ENCODE measurements at places on chromosomes 12 and 14.

- no peak for DNase-seq
Measured at GRCh38 chr12:638953-639557, 24.2 kb downstream of the NINJ2 start.

- DNase-seq, result no peak
Measured at GRCh38 chr12:9033265-9033887, 44.0 kb downstream of the KLRG1 start.

DNA sequence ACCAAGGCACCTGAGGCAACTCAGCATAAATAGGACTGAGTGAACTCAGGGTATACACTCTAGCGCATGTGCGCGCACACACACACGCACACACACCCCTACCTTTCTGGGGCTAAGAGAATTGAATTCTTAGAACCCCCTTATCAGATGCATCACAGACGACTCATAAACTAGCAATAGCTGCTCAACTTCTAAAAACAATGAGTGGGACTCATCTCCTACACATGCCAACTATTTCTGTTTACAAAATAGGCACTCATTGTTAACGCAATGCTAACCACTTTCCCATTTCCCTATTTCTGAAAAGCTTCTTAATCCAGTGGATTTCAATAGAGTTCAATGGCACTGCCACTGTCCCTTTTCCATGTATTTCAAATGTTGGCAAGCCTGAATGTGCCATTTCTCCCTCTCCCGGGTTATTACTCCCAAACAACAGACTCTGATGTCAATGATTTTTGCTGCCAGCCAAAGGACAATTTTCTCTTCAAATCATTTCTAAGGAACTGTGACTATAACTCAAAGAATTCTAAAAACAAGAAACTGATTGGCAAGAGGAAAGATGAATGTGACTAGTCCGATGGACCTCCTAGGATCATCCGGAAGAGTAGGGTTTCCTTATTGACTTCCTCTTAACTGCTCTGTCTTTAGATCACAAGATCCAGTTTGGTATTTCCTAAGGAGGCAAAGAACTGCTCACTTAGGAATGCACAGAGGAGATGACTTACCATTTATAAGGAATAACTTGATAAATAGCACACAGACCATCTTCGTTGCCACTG is 48.8 kb downstream of the SLC38A1 start:
- DNase-seq, result no peak

- DNase-seq, result no peak
Measured at GRCh38 chr12:47449797-47450196, 256.0 kb downstream of the RPAP3 start.

- no peak for DNase-seq
Measured at GRCh38 chr14:28321475-28322244, 444.9 kb upstream of the FOXG1 start.

DNA sequence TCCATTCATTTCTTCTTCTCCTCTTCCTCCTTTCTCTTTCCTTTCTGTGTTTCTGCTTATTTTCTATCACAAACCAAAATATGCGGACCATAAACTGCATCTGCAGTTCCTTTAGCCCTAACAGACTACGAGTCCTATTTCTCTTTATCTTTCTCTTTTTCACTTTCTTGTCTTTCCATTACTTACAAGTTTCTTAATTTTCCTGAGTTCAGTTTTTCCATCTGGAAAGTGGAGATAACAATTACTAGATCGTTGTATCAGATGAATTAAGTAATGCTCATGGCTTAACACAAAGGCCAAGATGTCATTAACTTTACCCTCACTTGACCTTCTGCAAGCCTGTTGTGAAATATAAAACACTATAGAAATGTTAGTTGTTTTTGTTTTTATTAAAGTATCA is 983 bp upstream of the COPS7A start:
- DNase-seq, result no peak

DNA sequence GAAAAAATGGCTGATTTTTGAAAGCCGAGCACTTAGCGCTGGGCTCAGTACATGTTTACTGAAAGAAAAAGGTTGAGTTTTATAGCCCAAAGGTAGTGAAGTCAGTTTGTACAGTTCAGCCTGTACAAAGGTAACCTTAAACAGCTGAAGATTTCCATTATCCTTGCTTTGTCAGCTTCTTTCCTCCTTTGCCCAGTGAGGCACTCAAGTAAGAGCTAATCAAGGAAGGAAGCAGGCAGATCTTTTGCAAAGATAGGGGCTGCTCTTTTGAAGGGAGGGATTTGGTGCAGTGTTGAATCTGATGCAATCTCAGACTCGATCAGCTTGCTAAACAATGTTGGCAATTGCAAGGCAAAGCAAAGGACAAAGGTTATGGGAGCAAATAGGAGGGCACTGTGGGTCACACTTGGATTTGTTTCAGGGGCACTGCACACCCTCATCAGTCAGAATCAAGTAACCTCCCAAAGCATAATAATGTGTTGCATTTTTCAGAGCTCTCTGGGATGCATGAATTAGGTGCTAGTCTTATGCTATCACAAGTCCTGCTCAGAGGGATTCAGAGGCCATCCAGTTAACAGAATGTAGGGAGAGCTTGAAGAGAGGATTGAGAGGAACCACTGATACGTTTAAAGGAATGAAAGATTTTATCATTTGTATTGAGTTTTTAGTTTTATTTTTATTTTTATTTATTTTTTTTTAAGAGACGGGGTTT is 44.4 kb downstream of the ANO6 start:
- DNase-seq, result no peak

DNA sequence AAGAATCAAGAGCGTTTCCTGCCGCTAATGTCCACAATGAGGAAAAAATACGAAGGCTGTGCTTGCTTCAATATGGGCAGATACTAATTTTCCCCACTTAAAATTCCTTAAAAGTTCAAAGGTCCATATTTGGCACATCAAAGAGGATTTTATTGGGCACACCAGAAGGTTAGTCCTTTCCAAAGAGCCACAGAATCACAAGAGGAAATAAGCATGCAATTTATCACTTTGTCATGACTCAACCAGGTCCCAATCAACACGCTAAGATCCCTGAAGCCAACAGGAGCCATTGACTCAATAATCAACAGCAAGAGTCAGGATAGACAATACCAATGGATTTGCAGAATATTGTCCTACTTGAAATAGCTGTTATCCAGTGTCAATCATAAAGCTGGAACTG is 80.6 kb downstream of the MAP1LC3B2 start:
- no peak for DNase-seq

- peak; percentile 61 for DNase-seq
Measured at GRCh38 chr14:102819747-102820330, 42.6 kb downstream of the TRAF3 start.

DNA sequence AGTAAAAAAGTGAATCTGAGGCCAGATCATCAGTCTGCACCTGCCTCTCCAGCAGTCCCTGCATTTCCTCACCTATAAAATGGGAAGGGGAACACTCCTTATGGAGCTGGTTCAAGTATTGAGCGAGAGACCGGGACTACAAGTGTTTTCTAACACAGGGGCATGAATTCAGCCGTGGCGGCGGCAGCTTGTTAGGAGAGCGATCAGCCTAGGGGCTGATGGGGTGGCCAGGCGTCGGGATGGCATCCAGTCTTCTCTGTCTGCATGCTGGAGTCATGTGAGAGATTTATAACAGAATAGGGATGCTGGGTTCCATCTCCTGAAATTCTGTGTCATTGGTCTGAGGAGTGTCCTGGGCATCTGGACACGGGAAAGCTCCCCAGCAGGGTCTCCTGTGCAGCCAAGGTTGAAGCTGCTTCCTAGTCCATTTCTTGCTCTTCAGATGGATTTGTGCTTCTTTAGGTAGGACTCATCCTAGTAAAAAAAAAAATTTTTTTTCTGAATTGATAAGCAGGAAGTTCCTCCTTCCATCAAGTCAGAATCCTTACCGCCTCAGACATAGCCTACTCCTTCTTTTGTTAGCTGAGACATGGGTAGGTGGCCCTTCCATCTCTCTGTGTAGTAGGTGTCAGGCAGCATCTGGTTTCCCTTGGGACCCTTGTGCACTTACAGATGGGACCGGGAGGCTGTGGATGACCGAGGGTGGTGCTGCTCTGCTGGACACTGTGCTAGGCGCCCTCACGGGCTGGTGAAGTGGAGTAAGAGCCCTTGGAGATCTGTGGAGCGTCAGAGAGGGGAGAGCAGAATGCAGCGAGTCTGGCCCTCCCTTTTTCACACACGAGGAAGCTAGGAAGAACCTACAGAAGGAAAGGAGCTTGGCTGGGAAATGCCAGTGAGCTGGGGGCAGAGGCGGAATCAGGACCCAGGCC is 146.7 kb downstream of the TSPAN9 start:
- no peak for DNase-seq

DNA sequence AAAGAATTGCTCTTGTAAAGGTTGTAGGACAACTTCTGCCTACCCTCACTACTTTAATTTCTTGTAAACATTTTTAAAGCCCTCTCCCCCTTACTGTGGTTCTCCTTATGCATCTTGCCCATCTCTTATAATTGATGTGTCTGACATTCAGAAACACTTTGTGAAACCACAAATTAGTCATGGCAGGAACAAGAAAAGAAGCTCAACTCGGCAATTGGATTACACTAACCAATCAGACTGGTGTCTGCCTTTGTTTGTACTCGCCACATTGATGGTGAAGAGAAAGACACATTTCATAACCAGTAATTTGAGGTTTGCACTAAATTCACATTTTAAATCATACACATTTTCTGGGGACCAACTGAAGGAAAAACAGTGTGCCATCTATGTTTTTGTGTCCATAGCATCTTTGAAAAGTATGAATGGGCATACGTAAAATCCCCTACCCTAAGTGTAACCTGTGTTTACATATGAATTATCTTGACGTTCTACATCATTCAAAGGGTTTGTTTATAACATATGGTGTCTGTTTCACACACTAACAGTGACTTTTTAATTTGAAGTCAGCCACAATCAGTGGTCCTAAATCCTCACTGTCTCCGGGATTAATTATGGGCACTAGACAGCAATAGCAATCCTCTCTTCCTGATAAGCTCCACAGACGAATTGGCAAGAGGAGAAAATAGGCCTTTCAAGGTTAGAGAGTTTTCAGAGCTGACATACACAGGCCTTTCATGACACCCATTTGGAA is 49.9 kb downstream of the OTX2 start:
- peak; percentile 69 for DNase-seq

DNA sequence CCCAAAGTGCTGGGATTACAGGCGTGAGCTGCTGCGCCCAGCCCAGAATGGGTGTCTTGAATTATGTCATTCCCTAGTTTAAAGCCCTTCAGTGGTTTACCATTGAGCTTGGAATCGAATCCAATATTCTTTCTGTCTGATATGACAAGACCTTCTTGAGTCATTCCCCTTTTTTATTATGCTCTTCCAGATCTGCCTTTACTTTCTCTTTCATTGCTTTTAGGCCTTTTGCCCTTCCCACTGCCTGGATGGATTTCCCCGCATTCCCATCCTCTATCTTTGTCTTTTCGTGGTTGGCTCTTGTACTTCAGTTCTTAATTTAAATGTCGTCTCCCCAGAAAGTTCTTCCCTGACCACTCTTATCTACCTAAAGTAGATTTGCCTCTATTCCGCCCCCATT is 1.6 kb downstream of the TRAFD1 start:
- no peak for DNase-seq

DNA sequence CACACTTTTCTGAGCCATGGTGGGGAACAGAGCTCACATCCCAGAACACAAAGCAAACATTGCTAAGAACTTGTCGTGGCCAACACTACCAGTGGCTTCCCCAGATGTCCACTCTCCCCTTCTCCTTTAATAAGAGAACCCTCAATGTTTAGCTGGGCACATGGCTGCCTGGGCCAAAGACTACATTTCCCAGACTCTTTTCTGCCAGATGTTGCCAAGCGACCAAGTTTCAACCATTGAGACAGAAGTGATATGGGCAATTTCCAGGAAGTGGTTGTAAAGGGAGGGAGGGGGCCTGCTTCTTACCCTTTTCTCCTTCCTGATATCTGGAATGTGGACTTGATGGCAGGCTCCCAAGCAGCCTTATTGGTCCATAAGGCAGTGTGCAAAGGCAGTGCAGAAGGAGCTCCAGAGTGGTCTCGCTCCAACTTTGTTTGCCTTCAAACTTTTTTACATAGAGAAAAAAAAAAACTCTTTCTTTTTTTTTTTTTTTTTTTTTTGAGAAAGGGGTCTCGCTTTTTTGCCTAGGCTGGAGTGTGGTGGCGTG is 24.9 kb upstream of the JDP2 start:
- no peak for DNase-seq

DNA sequence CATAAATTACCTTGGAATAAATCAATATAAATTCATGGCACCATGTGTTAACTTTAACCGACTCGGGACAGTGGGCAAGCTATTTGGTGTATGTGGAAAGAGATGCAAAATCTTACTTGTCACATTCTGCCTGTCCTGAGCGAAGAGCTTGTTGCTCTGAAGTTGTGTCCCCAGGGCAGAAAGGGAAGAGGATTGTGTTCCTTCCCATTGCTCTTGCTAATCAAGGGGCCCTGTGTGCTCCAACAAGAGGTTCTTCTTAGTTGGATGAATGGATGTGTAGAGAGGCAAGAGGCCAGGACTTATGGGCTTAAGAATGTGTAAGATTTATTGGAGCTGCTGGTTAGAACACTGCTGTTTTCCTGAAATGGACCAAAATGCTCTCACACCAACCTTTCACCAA is 36.5 kb upstream of the FRS2 start:
- no peak for DNase-seq

GRCh38 chr14:34297786-34298520 is 164.1 kb downstream of the SPTSSA start:
- DNase-seq, result no peak

- no peak for DNase-seq
Measured at GRCh38 chr14:96091941-96092411, 52.8 kb downstream of the C14orf132 start.

- no peak for DNase-seq
Measured at GRCh38 chr12:26264215-26264838, 69.0 kb downstream of the SSPN start.

DNA sequence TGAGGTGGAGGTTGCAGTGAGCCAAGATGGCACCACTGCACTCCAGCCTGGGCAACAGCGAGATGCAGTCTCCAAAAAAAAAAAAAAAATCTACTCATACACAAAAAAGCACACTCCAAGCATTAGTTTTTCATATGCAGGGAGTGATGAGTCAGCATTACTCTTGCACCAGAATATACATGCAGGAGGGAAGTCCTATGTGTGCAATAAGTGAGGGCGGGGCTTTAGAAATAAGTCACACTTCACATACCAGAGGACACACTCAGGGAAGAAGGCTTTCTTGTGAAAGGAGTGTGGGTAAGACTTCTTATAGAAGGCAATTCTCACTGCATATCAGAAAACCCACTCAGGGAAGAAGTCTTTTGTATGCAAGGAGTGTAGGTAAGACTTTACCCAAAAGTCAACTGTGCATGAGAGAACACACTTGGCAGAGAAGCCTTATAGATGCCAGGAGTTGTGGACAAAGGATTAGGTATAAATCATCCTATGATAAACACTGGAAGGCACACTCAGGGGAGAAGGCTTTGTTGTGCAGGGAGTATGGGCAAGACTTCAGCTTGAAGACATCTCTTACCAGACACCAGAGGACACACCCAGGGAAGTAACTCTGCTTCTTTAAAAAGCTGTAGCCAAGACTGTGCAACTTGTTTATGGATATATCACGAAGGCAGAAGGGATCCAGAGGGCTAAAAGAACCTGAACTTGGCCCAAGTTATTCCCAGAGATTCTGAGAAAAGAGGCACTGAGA is 50.5 kb downstream of the ATF7 start:
- DNase-seq, result no peak

Data from D341Med (cell line).